NCI-H1092 (cell line): ENCODE measurements at places on chromosomes 1 and 21.

GRCh38 chr21:38849776-38850175 lies 44.0 kb downstream of the ETS2 start:
- no peak for DNase-seq

- DNase-seq, result no peak
Observed at GRCh38 chr1:237171454-237172117, 129.6 kb downstream of the RYR2 start.

DNA sequence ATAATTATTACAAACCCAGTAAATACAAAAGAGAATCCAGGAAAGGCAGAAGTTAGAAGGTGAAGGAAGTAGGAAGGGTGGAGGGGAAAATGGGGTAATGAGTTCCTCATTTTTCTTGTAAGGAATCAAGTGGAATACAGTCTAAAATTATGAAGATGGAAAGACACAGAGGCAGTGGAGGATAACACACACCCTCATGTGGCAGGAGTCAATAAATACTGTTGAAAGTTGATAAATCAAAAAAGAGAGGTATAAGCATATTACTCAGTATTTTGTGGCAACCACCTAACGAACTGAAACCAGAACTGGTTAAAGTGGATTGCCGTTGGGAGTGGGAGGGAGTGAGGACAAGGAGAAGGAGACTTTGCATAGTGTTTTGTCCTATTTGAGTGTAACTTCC lies 78.6 kb upstream of the SLC44A3 start:
- DNase-seq, result no peak

DNA sequence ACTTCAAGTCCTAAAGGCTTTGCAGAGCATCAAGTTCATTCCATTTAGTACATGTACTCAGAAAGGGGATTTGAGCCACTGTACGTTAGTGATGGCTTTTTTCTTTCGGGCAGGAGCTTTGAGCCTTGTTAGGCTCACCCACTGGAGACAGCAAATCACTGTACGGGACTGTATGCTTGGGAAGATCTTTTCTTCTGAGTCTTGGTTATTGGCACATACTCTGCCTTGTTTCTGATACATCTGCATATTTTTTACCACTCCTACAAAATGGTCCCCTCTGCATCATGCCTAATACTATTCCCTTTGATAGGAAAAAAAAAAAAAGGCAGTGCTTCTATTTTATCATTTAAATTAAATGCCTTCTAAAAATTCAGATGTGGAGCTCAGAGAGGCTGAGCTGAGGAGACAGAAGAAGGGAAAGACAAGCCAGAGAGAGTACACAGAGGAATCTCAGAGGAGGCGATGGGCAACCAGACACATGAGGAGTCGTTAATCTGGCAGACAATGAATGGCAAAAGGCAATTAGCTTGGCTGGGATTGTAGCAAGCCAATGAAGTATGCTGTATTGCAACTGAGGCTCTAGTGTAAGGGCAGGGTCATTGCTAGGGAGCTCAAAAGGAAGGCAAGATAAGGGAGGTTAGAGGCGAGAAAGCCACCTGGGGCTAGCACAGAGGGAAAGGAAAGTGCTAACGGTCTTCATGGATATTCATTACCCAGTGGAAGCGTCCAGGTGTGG lies 39.4 kb downstream of the PHC2 start:
- DNase-seq, result no peak

DNA sequence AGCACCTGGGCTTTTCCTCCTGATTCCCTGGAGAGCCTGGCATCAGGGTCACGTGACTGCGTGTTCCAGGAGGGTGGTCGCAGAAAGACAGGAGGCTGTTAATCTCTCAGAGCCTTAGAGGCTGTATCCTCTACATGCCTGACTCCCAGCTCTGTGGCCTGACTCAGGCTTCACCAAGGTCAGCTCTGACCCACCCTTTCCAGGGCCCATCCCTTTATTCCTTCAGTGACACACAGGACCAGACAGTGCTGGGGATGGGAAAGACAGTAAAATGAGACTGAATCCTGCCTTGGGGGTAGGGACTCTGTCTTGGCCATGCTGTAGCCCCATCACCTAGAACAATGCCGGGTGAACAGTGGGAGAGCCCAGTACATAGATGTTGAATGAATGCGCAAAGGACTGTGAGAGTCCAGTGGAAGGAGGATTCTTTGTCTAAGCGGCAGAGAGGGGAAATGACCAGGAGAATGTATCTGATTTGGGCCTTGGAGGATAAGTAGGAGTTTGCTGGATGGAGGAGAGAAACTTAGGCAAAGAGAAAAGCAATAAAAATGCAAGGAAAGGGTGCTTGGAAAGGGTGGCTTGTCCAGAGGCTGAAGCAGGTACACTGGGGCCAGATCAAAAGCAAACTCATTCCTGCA lies 33.0 kb downstream of the EPHX1 start:
- no peak for DNase-seq

GRCh38 chr1:109296782-109297181 lies 10.0 kb downstream of the MYBPHL start:
- DNase-seq, result no peak

DNA sequence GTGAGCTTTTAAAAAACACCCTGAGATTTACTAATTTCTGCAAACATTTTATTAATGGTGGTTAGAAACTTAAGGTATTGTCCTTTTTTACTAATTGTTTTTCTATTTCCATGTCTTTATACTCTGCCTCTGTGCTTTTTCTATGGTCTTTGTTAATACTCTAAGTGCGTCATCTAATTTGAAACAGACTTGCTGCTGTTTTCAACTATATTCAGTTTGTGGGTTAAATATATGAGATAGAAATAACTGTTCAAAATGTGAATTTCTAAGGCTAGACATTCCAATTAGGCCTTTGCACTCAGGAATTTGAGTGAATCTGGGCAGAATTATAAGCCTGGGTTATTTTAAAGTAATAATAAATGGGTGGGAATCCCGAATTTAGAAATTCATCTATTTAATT lies 82.4 kb upstream of the COL11A1 start:
- DNase-seq, result no peak

GRCh38 chr1:110060034-110060661 lies 10.3 kb downstream of the ALX3 start:
- no peak for DNase-seq
